Naive B cell (primary cell): ENCODE measurements at places on chromosomes 11 and 22.

DNA sequence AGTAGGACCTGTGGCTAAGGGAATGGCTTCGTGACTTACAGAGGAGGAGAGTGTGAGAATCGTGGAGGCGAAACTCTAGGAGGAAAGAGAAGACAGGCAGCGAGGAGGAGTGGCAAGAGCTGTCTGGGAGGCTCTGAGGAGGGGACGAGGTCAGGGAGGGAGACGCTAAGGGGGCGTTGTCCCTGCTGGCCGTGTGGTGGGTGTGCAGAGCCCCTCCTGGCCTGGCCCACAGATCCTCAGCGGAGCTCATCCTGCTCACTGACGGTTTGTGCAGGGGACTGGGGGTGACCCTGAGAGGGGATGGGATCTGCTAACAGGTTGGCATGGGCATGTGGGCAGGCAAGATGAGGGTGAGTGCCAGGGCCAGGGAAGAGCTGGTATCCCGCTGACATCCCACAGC, 56.5 kb upstream of the PRR5 start:
- H3K36me3 ChIP-seq, result no peaks in the 10 kb centered on the region
- DNase-seq, result no peak
- H3K27ac ChIP-seq, result no peak overlapping the region

DNA sequence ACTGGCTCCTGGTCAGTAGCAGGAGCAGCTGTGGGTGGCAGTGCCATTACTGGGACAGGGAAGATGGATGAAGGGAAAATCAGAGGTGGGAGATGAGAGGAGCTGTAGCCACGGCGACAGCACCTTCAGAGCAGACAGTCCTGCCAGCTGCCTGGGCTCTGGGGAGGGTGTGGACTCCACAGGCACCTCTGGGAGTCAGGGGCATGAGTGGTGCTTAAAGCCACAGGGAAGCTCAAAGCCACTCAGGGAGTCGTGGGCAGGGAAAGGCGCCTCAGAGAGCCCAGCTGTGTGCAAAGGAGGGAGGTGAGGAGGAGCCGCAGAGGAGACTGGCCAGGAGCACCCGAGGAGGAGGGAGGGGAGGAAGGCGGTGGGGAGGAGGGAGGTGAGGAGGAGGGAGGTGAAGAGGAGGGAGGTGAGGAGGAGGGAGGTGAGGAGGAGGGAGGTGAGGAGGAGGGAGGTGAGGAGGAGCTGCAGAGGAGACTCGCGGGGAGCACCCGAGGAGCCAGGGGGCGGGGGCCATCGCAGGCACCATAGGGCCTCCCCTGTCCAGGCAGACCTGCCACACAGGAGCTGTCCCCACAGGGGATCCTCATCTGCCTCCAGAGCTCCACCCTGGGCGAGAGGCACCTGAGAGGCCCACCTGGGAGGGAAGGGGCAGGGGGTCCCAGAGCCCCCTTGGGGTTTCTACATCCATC, 977.6 kb downstream of the BRD1 start:
- no peaks in the 10 kb centered on the region for H3K36me3 ChIP-seq
- H3K27ac ChIP-seq, result peak overlapping the region; percentile 19
- peaks cover 9% of the 10 kb centered on the region for H3K4me1 ChIP-seq
- H3K27me3 ChIP-seq, result peaks cover 30% of the 10 kb centered on the region
- H3K4me3 ChIP-seq, result no peak overlapping the region
- DNase-seq, result no peak

GRCh38 chr11:82682003-82682751, 51.5 kb downstream of the FAM181B start:
- no peak overlapping the region for H3K27ac ChIP-seq
- no peak overlapping the region for H3K4me3 ChIP-seq
- peak; percentile 22 for DNase-seq
- no peaks in the 10 kb centered on the region for H3K36me3 ChIP-seq
- peaks cover 4% of the 10 kb centered on the region for H3K4me1 ChIP-seq
- peaks cover 21% of the 10 kb centered on the region for H3K27me3 ChIP-seq

- H3K27me3 ChIP-seq, result no peaks in the 10 kb centered on the region
- no peak for DNase-seq
- no peaks in the 10 kb centered on the region for H3K36me3 ChIP-seq
- no peak overlapping the region for H3K4me3 ChIP-seq
- no peak overlapping the region for H3K27ac ChIP-seq
Observed at GRCh38 chr11:85651118-85651517, 3.4 kb downstream of the TMEM126A start.

GRCh38 chr22:38218661-38219622, 17.1 kb downstream of the MAFF start:
- H3K4me1 ChIP-seq, result peaks cover 5% of the 10 kb centered on the region
- no peaks in the 10 kb centered on the region for H3K36me3 ChIP-seq
- H3K27me3 ChIP-seq, result no peaks in the 10 kb centered on the region

GRCh38 chr11:40337118-40337517, 1122.3 kb downstream of the LRRC4C start:
- no peak for DNase-seq
- no peaks in the 10 kb centered on the region for H3K27me3 ChIP-seq
- no peak overlapping the region for H3K27ac ChIP-seq
- no peak overlapping the region for H3K4me3 ChIP-seq
- H3K36me3 ChIP-seq, result no peaks in the 10 kb centered on the region

- no peak overlapping the region for H3K27ac ChIP-seq
- no peak overlapping the region for H3K4me3 ChIP-seq
- no peaks in the 10 kb centered on the region for H3K4me1 ChIP-seq
- DNase-seq, result no peak
- no peaks in the 10 kb centered on the region for H3K36me3 ChIP-seq
Observed at GRCh38 chr11:44992774-44993173, 42.1 kb upstream of the TP53I11 start.

DNA sequence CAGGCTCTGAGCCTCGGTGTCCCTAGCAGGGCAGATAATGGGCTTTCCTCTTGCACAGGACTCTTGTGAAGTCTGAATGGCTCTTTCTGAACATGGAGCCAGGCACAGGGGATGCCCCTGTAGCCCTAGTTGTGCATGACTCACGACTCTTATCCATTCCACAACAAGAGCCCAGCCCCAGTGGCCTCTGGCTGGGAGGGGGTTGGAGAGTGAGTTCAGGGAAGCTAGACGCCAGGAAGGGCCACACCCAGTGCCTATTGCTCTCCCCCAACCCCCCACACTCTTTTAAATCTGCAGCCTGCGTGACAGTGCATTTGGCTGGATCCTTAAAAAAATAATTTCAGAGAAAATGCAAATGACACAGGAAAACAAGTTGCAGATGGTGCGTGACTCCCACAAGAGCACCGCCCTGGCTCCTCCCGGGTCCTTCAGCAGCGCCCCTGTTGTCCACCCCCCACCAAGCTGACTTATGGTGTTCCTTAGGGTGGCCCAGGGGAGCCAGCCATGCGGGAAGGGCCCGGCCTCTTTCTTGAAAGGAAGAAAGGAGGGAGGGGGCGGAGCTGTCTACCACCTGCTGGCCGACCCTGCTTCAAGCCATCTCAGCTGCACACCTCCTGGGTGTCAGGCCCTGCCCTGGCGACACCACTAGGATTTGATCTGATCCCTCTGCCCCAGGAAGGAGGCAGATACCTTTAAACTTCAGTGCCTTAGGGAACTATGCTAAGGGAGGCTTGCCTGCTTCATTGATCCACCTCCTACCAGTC, 74.7 kb downstream of the MN1 start:
- H3K4me3 ChIP-seq, result no peak overlapping the region
- H3K27ac ChIP-seq, result no peak overlapping the region
- H3K36me3 ChIP-seq, result peaks cover 7% of the 10 kb centered on the region
- peaks cover 7% of the 10 kb centered on the region for H3K4me1 ChIP-seq
- no peak for DNase-seq
- no peaks in the 10 kb centered on the region for H3K27me3 ChIP-seq

GRCh38 chr11:106990331-106990730, 27.9 kb downstream of the GUCY1A2 start:
- no peaks in the 10 kb centered on the region for H3K4me1 ChIP-seq
- H3K27me3 ChIP-seq, result no peaks in the 10 kb centered on the region
- no peak overlapping the region for H3K27ac ChIP-seq
- no peak for DNase-seq

DNA sequence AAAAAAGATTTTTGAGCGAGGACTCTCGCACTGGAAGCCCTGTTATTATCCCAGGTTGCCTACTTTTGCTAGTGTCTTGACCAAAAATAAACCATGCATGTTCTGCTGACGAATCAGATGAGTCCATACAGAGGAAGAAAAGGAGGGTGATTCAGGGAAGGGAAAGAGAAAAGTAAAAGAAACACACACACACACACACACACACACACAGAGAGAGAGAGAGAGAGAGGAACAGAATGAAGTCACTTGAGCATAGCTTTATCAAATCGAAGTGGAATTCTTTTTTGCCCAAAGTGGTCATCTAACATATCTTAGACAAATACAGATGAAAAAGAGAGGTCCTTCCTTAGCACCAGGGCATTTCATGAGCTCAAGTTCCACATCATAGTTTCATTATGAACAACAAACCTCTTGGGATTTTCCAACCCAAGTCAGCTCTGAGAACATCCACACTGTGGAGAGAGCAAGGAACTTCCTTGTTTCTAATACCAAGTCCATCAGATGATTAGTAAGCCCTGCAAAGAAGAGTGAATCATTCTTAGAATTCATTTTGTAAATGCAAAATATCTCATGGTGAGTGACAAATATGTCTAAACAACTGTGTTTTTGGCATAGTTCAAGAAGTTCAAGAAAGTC, 7.7 kb upstream of the MMP12 start:
- no peak for DNase-seq
- H3K36me3 ChIP-seq, result no peaks in the 10 kb centered on the region
- peaks cover 14% of the 10 kb centered on the region for H3K27me3 ChIP-seq

DNA sequence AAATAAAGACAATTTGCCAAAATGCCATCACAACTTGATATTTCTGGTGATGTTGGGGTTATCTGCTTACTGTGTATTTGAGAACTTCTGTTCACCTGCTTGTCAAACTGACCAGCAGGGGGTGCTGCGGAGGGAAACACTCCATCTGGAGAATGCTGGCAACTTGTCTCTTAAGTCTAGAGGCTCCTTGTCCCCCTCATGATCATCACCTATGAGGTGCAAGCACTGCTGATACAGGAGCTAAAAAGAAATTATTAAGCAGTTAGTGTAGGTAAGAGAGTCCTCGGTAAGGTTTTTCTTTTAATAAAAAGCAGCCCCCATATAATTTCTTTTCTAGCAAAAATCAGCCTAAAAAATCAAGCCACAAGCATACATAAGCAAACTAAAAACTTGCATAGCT, 32.7 kb upstream of the GLYATL1B start:
- H3K27me3 ChIP-seq, result no peaks in the 10 kb centered on the region
- DNase-seq, result peak; percentile 60
- H3K36me3 ChIP-seq, result peaks cover 10% of the 10 kb centered on the region
- peaks cover 64% of the 10 kb centered on the region for H3K4me1 ChIP-seq

DNA sequence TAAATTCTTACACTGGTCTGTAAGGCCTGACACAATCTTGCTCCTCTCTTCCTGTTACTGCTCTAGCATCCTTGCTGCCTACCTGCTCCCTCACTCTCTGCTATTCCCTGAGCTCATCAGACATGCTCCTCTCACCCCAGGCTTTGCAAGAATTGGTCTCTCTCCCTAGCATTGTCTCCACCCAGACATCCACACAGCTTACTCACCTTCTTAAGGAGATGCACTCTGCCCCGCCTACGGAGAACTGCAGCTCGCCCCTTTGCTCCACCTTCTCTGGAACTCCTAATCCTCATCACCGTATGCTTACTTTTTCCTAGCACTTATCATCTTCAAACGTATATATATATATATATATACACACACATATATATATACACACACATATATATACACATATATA, 23.3 kb upstream of the TMPRSS5 start:
- H3K4me1 ChIP-seq, result no peaks in the 10 kb centered on the region
- H3K27ac ChIP-seq, result no peak overlapping the region
- DNase-seq, result no peak
- no peak overlapping the region for H3K4me3 ChIP-seq
- H3K36me3 ChIP-seq, result peaks cover 6% of the 10 kb centered on the region
- H3K27me3 ChIP-seq, result no peaks in the 10 kb centered on the region

DNA sequence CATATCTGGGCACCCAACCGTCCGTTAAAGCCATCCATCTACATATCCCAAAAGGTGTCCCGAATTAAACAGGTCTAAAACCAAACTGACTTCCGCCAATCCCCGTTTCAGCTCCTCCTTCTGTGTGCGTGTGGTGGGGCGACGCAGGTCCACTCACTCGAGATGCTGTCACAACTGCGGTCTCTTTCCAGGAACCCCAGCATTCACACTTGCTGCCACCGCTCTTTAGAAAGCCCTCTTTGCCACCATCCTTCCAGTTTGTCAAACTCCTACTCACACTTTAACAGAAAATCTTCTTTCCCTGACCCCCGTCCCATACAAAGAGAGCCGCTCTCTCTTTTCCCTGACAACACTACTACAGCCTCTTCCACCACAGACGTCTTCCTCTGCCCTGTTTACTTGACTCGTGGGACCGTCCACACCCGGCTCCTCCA, 467 bp downstream of the ESS2 start:
- H3K36me3 ChIP-seq, result peaks cover 7% of the 10 kb centered on the region
- peak overlapping the region; percentile 98 for H3K4me3 ChIP-seq
- peaks cover 22% of the 10 kb centered on the region for H3K4me1 ChIP-seq

GRCh38 chr11:30365793-30366517, 43.1 kb downstream of the ARL14EP start:
- peaks cover 3% of the 10 kb centered on the region for H3K27me3 ChIP-seq
- H3K27ac ChIP-seq, result no peak overlapping the region
- H3K4me1 ChIP-seq, result no peaks in the 10 kb centered on the region
- H3K36me3 ChIP-seq, result no peaks in the 10 kb centered on the region
- H3K4me3 ChIP-seq, result no peak overlapping the region

DNA sequence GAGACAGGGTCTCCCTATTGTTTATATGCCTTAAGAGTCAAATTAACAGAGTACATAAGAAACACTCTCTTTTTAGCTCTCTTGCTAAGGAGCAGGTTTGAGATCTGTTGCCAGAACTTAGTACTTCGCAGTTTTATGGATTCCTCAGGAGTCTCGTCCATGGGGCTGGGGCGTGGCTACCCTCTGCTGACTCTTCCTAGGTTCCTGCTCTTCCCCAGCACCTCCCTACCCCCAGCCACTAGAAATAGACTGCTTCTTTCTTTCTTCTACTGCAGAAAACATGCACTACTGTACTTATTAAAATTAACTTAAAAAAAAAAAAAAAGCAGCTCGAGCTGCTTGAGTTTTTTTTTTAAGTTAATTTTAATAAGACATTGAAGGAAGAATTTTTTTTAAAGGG, 8.0 kb downstream of the FAM118B start:
- H3K27ac ChIP-seq, result no peak overlapping the region
- no peak overlapping the region for H3K4me3 ChIP-seq
- no peaks in the 10 kb centered on the region for H3K27me3 ChIP-seq

DNA sequence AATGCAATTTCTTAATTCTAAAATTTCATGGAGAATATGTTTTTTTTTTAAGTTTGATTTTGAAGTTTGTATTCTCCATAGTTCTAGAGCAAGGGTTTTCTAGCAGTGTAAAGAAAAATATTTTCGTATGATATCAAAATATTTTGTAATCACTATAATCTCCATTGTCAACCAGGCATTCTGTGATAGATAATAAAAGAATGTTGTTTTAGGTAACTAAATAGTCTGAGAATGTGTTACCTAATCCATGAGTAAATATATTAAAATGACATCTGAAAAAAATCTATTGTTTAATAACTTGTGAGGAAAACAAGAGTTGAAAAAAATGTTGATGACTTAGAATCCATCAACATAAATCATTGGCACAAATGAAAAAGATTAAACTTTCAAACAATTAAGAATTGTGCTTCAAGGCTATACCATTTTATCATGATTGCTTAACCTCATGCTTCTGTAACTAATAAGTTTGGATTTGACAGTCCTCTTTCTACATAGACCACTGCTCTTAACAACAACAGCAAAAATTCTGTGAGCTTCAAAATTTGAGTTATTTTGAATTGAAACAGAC, 2211.8 kb downstream of the LRRC4C start:
- no peak overlapping the region for H3K4me3 ChIP-seq
- H3K4me1 ChIP-seq, result no peaks in the 10 kb centered on the region
- H3K27me3 ChIP-seq, result no peaks in the 10 kb centered on the region
- no peak for DNase-seq
- H3K36me3 ChIP-seq, result no peaks in the 10 kb centered on the region
